ENCODE measurements at places on chromosomes 12 and 14.

DNA sequence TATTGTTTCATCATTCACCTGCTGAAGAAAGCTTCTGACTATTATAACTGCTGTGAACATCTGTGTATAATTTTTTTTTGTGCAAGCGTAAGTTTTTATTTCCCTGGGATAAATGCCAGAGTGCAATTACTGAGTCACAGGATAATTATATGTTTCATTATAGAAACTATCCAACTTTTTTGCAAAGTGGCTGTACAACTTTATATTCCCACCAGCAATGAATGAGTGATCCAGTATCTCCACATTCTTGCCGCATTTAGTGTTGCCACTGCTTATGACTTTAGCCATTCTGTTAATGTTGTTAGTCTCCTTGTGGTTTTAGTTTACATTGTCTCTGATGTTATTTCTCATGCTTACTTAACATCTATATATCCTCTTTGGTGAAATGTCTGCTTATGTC, 88.1 kb upstream of the CCDC175 start:
- no peaks in the 10 kb centered on the region for H3K27me3 ChIP-seq
- no peak for DNase-seq
- no peak overlapping the region for H3K4me3 ChIP-seq
- no peak overlapping the region for H3K27ac ChIP-seq
- H3K36me3 ChIP-seq = no peaks in the 10 kb centered on the region

- no peak overlapping the region for H3K27ac ChIP-seq
- H3K27me3 ChIP-seq = peaks cover 6% of the 10 kb centered on the region
- no peak for DNase-seq
- H3K4me3 ChIP-seq = no peak overlapping the region
Measured at GRCh38 chr14:64550621-64551333, 1.0 kb downstream of the PPP1R36 start.

GRCh38 chr12:109529691-109530640, 43.3 kb downstream of the MMAB start:
- peaks cover 17% of the 10 kb centered on the region for H3K36me3 ChIP-seq
- no peaks in the 10 kb centered on the region for H3K4me1 ChIP-seq
- H3K27me3 ChIP-seq = no peaks in the 10 kb centered on the region
- no peak overlapping the region for H3K27ac ChIP-seq
- no peak for DNase-seq

- H3K4me1 ChIP-seq = no peaks in the 10 kb centered on the region
- no peaks in the 10 kb centered on the region for H3K27me3 ChIP-seq
- no peaks in the 10 kb centered on the region for H3K36me3 ChIP-seq
- H3K4me3 ChIP-seq = no peak overlapping the region
- DNase-seq = peak; percentile 10
Measured at GRCh38 chr14:93903342-93904184, 23.6 kb upstream of the FAM181A start.

DNA sequence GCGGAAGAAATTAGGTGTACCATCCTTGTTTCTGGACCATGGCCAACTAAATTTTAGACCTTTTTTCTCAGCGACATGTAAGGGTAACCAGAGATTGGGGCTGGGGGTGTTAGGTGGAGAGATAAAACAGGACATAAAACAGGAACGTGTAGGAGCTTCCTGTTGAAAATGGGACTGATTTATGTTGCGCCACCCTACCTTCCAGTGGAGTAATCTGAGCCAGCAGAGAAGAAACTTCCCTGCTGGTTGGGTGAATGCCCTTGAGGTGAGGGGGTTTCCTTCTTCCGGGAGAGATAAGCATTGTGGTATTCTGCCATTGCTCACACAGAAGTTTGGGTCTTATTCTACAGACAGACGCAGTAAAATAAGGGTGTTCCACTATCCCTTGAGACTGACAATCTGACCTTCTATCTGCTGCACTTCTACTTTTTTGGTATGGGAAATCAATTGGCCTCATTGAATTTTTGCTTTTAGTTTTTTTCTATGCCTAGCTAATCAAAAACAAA, 417.6 kb downstream of the PCNX1 start:
- no peak overlapping the region for H3K27ac ChIP-seq
- H3K27me3 ChIP-seq = no peaks in the 10 kb centered on the region
- no peaks in the 10 kb centered on the region for H3K4me1 ChIP-seq
- H3K36me3 ChIP-seq = no peaks in the 10 kb centered on the region
- DNase-seq = no peak

All from breast epithelium (tissue), 4 donors.